Caco-2 (cell line): ENCODE measurements at places on chromosomes 1 and 21. TPM values are rescaled to one million over a fixed set of nuclear protein-coding genes. Genes with fewer than 3 reads are reported as not detected.

DNA sequence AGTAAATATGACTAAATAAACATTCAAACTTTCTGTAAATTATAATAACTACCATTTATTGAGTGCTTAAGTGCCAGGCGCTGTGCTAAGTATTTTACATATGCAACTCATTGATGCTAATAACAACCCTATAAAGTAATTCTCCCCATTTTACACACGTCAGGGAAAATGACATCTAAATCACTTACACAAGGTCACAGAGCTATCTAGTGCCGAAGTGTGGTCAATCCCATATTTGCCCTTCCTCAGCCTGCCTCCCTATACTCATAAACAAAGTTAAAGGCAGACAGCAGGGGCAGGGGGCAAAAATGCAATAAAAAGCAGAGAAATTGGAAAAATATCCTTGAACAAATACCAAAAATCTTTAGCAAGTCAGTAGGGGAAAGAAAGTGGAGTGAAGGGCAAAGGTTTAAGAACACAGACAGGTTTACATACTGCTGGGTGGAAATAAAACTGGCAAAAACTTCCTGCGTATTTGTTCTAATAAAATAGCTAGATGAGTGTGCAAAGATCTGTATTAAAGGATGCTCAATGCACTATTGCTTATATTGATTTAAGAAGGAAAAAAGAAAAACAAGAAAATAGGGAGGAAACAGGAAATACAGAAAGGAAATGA lies 72.8 kb downstream of the WDR64 start:
- no peak for DNase-seq

DNA sequence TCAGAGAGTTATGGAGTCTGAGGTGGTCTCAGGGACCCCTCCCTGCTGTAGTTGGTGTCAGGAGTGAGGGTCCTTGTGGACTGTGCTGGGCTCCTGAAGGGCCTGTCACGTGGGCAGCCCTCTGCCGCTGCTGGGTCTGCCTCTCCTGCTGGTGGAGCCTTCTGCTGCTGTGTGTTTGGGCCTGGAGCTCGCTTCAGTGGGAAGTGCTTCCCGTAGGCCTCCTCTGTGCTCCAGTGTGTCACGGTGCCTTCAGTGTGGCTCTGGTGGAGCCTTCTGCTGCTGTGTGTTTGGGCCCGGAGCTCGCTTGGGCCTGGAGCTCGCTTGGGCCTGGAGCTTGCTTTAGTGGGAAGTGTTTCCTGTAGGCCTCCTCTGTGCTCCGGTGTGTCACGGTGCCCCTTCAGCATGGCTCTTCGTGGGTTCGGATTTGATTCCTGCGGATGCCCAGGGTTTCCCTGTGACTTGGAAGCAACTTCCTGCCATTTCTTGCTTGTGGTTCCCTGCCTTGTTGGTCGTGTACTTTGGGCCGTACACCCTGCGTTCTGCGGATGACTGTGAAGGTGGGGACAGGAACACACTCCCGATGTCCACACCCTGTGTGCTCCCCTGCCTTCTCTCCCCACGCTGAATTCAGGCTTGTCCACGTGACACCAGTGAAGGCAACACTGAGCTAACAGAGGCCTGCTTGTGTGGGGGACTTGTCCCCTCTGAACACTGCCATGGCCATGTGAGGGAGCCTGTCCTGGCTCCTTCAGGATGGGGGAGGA lies 19.5 kb downstream of the C1orf174 start:
- no peak for DNase-seq

- no peak for DNase-seq
Measured at GRCh38 chr1:16118706-16119105, 37.2 kb downstream of the EPHA2 start.

DNA sequence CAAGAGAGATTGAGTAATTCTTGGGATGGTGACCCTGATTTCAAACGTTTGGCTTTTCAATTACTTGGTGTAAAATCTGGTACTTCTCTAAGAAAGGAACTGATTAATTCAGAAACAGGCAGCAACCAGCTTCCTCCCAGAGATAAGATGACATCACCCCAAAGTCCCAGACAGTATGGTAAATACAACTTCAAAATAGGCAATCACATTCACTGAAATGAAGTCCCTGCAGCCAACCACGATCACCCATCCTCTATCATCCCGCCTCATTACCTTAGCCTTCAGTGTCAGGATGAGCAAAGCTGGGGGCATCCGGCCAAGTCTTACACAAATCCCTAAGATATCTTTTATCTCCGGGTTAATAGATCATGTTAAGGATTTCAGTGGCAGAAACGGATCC lies 26.4 kb upstream of the RUNX1 start:
- no peak for DNase-seq

LAD1 gene
- 77.2 and 80.5 TPM in 2 replicates for total RNA-seq

DNA sequence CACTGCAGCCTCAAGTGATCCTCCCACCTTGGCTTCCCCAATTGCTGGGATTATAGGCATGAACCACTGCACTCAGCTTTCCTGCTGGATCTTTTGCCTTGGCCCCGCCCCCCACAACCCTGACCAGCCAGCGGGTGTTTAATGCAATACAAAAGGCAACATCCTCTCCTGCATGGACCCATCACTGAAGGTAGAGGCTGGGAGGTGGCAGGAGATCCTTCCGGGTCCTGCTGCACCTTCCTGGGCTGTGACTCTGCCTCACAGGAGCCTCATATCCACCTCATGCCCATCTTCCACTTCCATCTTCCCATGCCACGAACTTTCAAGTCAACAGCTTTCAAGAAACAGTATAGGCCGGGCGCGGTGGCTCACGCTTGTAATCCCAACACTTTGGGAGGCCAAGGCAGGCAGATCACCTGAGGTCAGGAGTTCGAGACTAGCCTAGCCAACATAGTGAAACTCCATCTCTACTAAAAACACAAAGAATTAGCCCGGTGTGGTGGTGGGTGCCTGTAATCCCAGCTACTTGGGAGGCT lies 11.7 kb upstream of the WNT9A start:
- DNase-seq: no peak

GCLM gene
- 11.7 and 11.8 TPM in 2 replicates for total RNA-seq

- peak; percentile 41 for DNase-seq
Measured at GRCh38 chr1:30758785-30759380, 1.3 kb upstream of the LAPTM5 start.

ARID1A gene
- total RNA-seq: 66.5 and 73.3 TPM in 2 replicates

- DNase-seq: no peak
Measured at GRCh38 chr1:159421821-159422220, 10.2 kb upstream of the OR10J4 start.

SPRR4 gene
- not detected in 2 replicates for total RNA-seq

- no peak for DNase-seq
Measured at GRCh38 chr1:9300573-9300972, 7.9 kb downstream of the SPSB1 start.

DNA sequence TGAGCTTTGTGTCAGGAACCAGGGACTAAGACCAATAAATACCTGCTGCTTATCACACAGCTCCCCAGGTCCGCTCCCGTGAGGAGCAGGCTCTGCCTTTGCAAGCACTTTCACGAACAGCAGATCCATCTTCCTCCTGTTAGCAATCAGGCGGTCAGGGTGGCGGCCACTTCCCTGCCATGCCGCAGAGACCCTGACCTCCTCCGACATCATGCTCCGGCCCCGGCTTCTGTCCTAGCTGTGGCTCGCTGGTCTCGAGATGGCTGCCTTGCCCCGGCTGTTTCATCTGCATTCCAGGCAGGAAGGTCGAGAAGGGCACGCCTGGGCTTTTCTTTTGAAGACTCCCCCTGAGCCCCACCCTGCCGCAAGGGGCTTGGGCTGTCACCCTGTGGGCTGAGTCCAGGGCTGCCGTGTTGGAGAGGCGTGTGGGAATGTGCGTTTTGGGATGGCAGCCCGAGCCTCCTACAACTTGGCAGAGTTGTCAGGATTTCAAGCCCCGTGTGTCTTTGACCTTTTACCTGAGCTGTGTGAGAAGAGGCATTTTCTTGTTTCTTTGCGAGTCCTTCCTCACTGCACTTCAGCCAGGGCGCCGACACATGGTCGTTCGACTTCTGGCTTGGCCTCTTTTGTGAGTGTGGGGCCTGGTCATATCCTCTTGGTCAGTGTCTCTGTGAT lies 59.5 kb downstream of the AGPAT3 start:
- DNase-seq: no peak

DNASE2B gene
- total RNA-seq: not detected in 2 replicates

GRCh38 chr1:182337736-182338571 lies 53.6 kb downstream of the GLUL start:
- no peak for DNase-seq

- DNase-seq: no peak
Measured at GRCh38 chr1:168506204-168506819, 37.5 kb downstream of the XCL2 start.

GRCh38 chr1:7469255-7469938 lies 301.7 kb upstream of the VAMP3 start:
- DNase-seq: no peak

GRCh38 chr1:183231545-183231944 lies 45.5 kb downstream of the LAMC2 start:
- DNase-seq: no peak

SLC44A3 gene
- 16.9 and 23.7 TPM in 2 replicates for total RNA-seq

CFHR3 gene
- total RNA-seq: not detected in 2 replicates

DNA sequence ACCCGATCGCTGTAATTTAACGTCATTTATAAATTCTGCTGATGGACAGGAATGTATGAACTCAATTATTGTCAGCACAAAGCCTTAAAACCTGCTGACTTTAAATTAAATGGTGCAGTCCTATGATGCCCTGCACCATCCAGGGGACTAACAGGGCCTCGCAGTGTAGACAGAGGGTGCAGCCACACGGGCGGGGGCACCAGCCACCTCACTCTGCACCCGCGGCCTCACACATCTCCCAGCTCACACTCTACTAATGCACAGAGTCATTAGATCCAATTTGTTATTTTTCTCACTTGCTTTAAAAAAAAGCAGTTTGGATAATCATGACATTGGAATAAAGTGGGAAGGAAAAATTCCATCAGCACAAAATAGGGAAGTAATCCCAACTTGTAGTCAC lies 49.7 kb downstream of the PROX1 start:
- DNase-seq: no peak

- DNase-seq: no peak
Measured at GRCh38 chr21:21436012-21436534, 437.9 kb downstream of the NCAM2 start.

GRCh38 chr1:8649875-8650274 lies 167.6 kb downstream of the RERE start:
- DNase-seq: no peak

- DNase-seq: no peak
Measured at GRCh38 chr1:37867784-37868183, 8.4 kb upstream of the MTF1 start.

DNA sequence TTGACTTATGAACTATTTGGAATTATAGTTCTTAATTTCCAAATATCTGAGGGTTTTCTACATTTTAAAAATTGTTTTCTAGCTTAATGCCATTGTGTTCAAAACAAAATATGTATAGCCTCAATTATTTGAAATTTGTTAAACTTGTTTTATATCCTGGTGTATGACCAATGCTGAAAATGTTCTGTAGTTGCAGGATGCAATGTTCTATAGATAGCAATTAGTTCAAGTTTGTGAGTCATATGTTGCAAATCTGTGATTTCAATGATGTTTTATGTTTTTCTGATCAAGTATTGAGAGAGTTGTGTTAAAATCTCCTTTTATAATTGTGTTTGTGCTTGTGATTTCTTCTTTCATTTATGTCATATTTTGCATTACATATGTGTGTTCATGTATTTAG lies 517.5 kb downstream of the ADGRL2 start:
- DNase-seq: no peak

GRCh38 chr1:197810812-197811211 lies 35.5 kb upstream of the DENND1B start:
- DNase-seq: no peak

HJV gene
- not detected in 2 replicates for total RNA-seq

SYT14 gene
- 0.18 and 0.19 TPM in 2 replicates for total RNA-seq

GRCh38 chr1:236336084-236336483 lies 54.3 kb upstream of the ERO1B start:
- DNase-seq: no peak

DNA sequence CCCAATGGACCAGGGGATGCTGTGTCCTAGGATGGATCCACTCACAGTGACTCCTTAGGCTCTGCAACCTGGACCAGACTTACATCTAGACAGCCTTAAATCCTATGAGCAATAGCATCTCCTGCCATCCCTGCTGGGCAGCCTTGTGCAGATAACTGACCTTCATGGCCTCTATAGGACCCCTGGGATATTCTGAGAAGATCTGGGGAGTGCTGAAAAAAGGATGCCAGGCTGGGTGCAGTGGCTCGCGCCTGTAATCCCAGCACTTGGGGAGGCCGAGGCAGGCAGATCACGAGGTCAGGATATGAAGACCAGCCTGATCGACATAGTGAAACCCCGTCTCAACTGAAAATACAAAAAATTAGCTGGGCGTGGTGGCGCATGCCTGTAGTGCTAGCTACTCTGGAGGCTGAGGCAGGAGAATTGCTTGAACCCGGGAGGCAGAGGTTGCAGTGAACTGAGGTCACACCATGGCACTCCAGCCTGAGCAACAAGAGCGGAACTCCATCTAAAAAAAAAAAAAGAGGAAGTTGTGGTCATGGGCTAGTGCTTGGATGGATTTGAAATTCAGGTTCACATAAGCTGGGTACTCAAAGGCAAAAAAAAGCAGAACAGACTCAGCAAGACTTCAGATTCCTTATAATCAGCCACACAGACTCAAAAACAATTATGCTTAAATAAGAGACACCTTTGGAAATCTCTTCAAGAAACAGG lies 10.9 kb upstream of the SH2D1B start:
- no peak for DNase-seq

GRCh38 chr1:221725735-221726672 lies 15.9 kb downstream of the DUSP10 start:
- no peak for DNase-seq

GRCh38 chr1:21822349-21822748 lies 10.3 kb downstream of the LDLRAD2 start:
- DNase-seq: no peak

DNA sequence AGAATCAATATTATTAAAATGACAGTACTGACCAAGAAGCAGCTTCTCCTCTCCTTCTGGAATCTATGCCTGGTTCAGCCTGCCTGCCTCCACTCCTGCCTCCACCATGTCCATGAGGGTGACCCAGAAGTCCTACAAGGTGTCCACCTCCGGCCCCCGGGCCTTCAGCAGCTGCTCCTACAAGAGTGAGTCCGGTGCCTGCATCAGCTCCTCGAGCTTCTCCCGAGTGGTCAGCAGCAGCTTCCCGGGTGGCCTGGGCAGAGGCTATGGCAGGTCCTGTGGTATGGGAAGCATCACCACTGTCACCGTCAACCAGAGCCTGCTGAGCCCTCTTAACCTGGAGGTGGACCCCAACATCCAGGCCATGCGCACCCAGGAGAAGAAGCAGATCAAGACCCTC lies 822.4 kb upstream of the NEGR1 start:
- no peak for DNase-seq

CLCA2 gene
- total RNA-seq: 0.07 TPM in 1 of 2 replicates, not detected in the other

LCE1B gene
- total RNA-seq: not detected in 2 replicates

DNA sequence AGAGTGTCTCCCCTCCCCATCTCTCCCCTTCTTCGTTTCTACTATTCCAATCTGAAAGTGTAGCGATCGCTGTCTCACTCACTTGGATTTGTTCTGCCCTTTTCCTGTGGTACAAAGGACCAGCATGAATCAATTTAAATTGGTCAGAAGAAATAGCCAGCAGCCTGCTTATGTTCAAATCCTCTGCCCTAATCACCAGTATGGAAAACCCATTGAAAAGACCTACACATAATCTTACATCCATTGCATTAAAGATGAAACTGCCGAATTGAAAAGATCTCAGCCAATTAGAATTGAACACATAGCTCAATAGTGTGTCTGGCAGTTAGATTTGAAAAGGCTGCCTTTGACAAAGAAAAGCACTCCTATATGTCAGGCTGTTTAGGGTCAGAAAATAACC lies 122.6 kb downstream of the TNNI3K start:
- DNase-seq: no peak
